ENCODE measurements at places on chromosomes 12 and 14.

GRCh38 chr12:108605000-108605689 lies 7.3 kb upstream of the TMEM119 start:
- DNase-seq = no peak

GRCh38 chr14:65057695-65058094 lies 44.6 kb downstream of the MAX start:
- DNase-seq = no peak

GRCh38 chr12:65618588-65618987 lies 205.7 kb upstream of the HMGA2 start:
- DNase-seq = no peak

GRCh38 chr14:106294324-106294723 lies 767.9 kb downstream of the TMEM121 start:
- DNase-seq = no peak

- DNase-seq = no peak
These were observed 12.9 kb downstream of the LRIG3 start for GRCh38 chr12:58907391-58907790.

DNA sequence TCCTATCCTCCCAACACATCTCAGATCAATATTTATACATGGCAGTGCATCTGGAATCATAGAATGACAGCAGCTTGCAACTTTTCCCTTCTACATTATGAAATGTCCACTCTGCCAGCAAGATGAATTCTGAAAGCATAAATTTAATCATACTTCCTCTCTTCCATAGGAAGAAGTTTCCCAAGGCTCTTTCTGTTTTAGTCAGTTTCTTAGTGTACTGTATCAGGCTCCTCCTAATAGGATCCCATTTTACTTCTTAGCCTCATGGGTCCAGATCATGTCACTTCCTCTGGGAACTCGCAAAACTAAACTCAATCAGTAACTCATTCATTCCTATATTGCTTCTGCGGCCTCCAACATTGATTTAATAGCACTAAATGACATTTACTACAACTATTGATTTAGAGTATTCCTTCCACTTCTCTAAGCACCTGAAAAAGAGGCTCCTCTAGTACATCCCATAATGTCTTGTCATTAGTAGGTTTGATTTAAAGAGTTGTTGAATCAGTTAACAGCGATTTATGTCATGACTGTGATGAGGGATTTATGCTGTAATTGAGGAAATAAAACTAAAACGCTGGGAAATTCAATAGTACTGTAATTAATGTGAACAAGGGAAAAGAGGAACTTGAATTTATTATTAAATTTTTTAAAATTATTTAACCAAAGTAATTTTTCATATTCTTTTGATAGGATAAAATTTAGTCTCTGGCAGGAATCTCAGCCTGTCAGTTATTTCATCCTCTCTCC lies 4.0 kb downstream of the CLEC1A start:
- DNase-seq = no peak

DNA sequence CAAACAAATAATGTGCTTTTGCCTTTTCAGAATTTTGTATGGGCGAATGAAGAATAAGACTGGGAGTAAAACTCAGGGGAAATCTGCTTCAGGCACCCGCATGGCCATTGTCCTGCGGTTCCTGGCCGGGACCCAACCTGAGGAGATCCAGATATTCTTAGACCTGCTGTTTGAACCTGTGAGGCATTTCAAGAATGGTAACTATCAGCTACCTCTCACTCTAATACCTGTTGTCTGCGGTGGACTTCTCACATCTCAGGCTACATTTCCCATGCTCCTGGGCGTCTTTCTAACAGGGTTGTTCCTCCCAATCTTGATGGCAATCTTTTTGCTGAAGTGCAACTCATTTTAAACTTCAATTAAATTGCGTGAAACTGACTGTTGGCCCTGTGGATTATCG lies 47.1 kb downstream of the UTP20 start:
- no peak for DNase-seq

DNA sequence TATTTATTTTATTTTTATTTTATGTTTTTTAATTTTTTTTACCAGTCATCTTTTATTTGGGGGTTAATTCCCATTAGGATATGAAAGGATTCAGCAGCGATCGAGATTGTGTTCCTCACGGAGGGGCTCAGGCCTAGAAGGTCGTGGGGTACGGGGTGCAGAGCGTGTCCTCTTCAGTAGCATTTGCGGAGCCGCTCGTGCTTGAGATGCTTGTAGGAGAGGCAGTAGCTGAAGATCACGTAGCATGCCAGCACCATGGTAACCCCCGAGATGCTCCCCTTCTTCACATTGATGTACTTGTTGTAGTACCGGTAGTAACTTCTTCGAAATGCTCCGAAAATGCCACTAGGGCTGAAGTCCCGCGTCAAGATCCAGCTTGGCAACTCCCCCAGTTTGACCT lies 40.5 kb upstream of the PLEKHG6 start:
- DNase-seq = no peak

Data from activated CD8-positive, alpha-beta memory T cell treated with anti-CD3 and anti-CD28 coated beads for 4 hours (primary cell).